Hepatic stellate cell (primary cell): ENCODE measurements at places on chromosomes 6 and 20.

GRCh38 chr6:26056583-26057350 is 30.5 kb upstream of the HFE start:
- peak; percentile 35 for DNase-seq

DNA sequence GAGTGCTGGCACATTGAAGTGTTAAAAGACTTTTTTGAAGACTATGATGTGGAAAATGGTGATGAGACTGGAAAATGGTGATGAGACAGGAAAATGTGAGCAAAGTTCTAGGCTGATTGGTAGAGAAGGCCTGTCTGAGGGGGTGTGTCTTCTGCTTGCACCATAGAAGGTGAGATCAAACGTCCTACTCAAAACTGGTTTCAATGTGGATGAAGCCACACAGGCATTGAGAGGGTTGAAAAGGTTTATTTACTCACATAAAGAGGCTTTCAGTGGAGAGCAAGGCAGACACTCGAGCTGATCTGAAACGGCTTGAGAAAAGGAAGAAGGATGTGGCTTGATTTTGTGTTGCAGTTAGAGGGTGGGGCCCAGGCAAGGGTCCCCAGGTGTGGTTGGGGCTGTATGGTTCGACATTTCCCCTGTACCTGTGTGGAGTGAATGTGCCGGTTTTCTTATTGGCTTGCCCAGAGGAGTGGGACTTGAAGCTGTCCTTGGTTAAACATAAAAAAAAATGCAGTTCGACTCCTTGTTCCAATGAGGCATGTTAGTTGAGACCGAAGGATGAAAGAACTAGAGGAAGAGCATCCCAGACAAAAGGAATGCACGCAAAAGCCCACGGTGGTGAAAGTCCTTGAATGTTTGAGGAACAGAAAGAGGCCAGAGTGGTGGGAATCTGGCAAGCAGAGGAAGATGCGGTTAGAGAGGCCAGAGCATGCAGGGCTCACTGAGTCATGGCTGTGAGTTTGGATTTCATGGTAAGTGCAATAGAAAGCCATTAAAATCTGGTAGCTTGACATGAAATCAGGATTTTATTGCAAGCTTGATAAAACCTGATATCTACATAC is 172.3 kb downstream of the EPM2A start:
- DNase-seq, result no peak

DNA sequence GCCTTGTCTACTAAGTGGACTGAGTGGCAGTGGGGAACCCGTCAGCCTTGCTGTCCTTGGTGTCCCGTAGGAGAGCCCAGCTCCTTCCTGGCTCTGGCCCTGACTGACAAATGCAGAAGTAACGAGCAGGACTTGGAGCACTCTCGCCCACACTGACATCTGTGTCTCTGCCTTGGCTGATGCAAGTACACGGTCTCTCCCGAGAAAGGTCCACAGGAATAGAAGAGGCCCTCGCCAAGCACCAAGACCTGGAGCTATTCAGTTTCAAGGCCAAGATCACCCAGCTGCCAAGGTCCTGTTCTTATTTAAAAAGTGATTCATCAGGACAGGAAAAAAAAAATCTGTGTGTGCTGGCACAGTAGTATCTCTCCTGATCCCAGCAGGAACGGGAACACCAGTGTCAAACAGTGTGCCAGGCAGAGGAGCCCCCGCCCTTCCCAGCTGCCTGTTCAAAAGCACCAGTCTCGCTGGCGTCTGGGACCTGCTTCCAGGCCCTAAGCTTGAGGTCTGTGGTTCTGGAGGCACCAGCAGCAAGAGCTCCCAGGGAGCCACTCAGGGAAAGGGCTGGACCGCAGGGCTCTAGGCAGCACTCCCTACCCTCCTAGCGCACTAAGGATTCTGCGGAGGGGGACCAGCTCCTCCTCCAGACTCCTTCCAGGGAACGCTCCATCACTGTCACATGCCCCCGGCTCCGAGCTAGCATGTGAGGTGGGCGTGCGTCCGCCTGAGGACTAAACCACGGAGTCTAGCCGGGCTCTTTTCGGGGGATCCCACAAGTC is 376.9 kb downstream of the RNGTT start:
- DNase-seq, result no peak

GRCh38 chr20:32080783-32081182 is 28.7 kb upstream of the TM9SF4 start:
- DNase-seq, result no peak

GRCh38 chr6:143677891-143678791 is at the start of gene PHACTR2:
PHACTR2 (plus strand) TSS chr6:143677965; CDS start chr6:143678164, 199 bp downstream.
- peak; percentile 62 for DNase-seq

- DNase-seq, result no peak
Measured at GRCh38 chr6:106112433-106112832, 26.3 kb downstream of the PRDM1 start.

- no peak for DNase-seq
Measured at GRCh38 chr20:21180248-21180647, 54.4 kb downstream of the KIZ start.

- DNase-seq, result no peak
Measured at GRCh38 chr6:112188906-112189305, 65.5 kb downstream of the LAMA4 start.

GRCh38 chr20:10074513-10074912 is 39.7 kb downstream of the ANKEF1 start:
- peak; percentile 58 for DNase-seq

GRCh38 chr20:61760321-61760720 is 305.4 kb downstream of the TAF4 start:
- DNase-seq, result no peak

GRCh38 chr6:65646544-65646943 is 60.5 kb downstream of the EYS start:
- no peak for DNase-seq

GRCh38 chr6:149209871-149210775 is 107.4 kb upstream of the TAB2 start:
- peak; percentile 12 for DNase-seq

DNA sequence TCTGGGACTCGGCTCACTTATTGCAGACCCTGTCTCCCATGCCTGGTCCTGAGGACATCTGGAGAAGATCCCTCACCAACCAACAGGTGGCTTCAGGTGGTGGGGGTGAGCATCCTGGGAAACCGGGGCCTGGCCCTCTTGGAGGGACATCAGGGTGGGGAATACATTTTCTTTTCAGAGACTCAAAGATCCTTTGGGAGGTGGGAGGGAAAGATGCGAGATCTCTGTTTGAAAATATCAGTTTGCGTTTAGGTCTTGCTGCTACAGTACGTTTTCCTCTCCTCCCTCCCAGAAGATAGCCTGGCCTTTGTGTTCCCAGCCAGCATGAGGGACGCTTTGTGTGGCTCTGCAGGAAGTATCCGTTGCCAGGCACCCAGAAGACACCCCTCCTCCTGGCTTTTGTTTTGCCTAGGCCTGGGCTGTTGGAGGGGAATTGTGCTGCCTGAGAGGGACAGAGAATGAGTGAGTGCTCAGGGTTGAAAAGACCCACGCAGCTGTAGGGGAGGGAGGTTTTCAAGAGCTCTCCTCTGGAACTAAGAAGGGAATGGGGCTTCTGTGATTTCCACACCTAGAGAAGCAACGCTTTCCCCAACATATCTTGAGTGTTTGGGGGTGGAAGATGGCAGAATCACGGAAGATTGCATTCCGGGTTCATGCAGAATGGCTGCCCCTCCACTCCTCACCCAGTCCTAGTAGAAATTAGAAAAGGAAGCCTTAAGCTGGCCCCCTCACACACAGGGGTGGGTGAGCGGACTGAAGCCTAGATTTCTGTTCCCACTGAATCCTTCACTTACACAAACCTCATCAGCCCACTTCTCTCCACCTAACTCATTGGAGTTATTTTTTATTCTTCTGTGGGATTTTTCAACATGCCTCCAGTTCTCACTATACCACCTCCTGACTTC is 22.0 kb upstream of the SLC2A12 start:
- no peak for DNase-seq

- no peak for DNase-seq
Measured at GRCh38 chr6:136036601-136037000, 185.1 kb downstream of the PDE7B start.

GRCh38 chr6:25113436-25113835 is 165.7 kb upstream of the CARMIL1 start:
- no peak for DNase-seq

DNA sequence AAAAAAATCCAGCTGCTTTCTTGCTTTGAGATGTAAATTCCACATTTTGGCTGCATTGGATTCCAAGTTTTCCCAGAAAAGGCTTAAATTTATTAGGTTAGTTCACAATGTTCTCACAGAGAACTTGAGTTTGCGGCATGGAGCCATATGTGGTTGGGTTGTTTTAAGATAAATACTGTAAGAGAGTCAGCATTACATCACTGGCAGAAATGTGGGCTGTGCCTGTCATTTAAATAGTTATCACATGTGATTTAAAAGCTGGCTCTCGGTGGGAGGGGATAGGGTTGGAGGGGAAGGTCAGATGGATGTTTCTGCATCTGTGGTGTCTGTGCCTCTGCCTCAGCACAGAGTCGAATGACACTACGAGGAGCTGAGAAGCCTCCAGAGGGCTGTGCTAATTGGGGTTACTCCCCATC is 73.8 kb upstream of the SCP2D1 start:
- peak; percentile 8 for DNase-seq

DNA sequence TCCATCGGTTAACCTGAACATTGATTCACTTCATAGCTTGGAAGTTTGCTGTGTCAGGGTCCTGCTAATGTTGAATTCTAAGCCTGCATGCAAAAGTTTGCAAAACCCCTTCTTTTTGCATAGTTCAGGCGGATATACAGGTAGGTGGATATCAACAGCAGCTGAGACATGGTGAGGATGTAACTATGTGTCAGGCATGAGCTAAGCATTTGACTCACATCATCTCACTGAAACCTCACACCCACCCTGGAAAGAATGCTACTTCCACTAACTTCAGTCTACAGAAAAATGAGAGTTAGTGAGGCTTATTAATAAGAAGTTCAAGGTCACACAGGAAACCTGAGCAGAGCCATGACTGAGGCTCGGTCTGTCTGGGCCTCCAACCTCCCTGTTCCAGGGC is 276.9 kb downstream of the BMP7 start:
- DNase-seq, result no peak

GRCh38 chr6:18214003-18214402 is 50.3 kb downstream of the DEK start:
- DNase-seq, result no peak

GRCh38 chr20:37421988-37422387 is 76.0 kb downstream of the SRC start:
- no peak for DNase-seq

GRCh38 chr6:114176726-114177125 is 166.1 kb downstream of the HS3ST5 start:
- DNase-seq, result no peak

- no peak for DNase-seq
Measured at GRCh38 chr20:50926530-50926929, 4.7 kb downstream of the ADNP start.

DNA sequence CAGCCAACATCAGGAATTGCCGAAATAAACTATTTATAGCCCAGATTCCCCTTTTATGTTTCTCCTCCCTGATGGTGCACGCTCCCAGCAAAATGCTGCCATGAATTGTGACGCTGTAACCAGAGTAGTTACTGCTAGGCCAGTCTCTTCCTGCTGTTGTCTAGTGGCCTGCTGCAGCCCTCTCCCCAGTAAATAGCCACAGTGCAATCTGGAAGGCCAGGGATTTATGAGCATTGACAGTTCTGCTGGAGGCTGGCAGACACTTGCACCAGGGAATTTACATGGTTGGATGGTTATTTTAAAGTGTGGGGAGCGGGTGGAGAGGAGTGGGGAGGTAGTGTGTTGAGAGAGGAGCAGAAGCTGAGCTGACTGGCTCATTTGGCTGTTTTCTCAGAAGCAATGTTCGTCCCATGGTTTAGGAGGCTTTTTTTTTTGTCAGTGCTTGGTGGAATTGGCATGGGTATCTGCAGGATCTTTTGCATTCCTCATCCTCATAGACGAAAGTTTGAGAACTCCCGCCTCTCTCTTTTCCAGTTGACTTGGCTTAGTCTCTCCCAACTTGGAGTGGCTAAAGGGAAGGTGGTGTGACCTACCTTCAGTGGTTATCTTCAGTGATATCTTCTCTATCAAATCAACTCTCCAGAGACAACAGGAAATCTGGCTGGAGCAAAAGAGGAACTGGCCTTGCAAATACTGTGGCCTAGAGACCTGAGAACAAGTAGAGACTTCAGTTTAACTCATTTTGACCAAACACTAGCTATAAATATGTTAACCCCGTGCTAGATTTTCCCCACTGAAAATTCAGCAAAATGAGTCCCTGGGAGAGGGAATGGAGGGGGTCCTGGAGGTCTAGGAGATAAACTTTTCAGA is 99.3 kb upstream of the VSTM2L start:
- DNase-seq, result no peak

DNA sequence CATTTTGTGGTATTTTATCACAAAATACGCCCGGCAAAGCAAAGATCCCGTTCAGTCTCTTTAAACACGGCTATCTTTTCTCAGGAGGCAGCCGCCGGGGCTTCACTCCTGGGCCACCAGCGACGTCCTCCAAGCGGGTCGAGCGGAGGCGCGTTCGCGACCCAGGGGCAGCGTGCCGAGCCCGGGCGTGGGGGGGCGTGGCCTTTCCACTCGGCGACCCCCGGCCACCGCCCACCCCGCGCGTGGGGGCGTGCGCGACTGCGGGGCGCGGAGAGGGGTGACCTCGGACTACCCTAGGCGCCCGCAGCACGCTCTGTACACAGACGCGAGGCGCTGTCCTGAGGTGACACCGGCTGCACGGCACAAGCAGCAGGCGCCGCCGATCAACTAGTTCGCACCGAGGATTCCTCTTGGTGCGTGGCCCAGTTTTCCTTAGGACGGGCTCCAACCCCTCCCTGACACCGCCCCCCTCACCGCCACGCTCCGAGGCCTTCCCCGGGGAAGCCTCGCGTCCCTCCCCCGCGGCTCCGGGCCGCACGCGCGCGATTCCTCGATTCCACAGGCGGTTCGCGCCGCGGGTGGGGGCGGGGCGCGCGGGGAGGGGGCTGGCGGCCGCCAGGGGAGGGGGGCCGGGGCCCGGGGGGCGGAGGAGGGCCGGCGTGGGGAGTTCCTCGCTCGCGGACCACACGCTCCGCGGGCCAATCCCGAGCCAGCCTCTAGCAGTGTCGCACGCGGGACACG is 1.1 kb upstream of the JARID2 start:
- peak; percentile 73 for DNase-seq

- peak; percentile 66 for DNase-seq
Measured at GRCh38 chr6:41505122-41506049, 40.8 kb upstream of the FOXP4 start.

GRCh38 chr6:132122871-132123270 is 171.7 kb upstream of the CCN2 start:
- DNase-seq, result no peak

DNA sequence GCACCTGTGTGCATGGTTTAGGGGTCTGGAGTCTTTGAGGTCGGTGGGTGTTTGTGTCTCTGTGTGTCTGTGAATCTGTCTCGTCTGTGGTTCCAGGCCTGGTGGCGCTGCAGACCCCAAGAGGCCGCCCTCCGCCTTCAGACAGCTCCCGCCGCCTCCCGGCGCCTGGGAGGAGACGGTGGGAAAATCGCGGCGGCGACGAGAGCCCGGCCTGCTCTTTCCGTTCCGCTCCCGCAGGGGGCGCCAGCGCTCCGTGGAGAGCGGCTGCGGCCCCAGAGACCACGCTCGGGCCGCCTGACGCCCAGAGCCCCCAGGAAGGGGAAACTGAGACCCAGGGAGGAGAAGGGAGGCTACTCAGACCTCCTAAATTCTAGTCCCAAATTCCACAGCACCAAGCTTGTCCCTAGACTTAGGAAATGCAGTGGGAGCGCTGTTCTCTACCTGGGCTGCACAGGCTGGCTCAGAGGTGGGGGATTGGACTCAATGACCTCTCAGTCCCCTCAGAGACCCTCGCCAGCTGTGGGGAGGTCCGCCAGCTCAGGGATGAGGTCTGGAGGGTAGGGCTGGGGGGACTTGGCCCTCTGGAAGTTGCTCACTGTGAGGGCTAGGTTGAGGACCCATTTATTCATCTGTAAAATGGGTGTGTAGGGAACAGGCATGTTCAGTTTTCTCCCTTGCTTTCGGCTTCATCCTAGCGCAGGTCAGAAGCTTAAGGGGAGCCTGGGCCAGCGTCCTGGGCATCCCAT is 36.9 kb upstream of the BLCAP start:
- DNase-seq, result peak; percentile 69
